ENCODE measurements at places on chromosomes 13 and 19.
A peak's percentile ranks its signal among the peaks of the same experiment; 100 is the strongest.

DNA sequence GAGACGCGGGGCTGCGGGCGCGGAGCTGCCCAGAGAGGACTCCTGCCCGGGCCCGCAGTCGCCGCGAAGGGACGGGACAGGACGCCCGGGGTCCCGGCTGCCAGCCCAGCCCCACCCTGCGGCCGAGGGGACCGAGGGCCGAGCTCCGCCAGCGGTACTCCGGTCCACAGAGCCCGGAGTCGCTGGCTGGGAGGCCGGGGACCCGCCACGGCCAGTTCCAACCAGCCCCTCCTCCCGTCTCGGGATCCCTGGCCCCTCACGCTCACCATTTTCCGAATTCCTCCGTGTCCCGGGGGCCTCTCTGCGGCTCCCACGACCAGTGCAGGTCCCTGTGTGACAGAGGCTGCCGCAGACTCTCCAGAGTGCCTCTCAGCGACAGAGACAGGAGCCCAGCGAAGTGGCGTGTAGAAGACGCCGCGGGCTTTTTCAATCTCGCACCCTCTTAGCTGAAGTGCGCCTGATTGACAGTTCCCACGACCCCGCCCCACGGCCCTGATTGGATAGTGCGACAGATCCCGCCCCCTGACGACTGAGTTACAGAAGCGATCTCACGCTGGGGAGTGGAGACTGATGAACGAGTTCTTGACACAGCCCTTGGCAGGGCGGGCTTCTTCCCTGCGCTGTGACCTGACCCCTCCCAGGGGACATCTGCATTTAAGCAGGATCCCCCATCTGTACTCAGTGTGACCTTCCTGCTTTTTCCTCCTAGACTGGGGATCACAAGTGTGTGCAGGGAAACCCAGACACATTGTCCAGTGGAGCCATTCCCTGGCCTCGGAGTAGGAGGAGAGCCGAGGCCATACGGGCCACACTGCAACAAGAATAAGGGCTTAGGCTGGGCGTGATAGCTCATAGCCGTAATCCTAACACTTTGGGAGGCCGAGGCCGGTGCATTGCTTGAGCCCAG, 44.0 kb downstream of the ZNF823 start:
- peak; percentile 92 for DNase-seq

DNA sequence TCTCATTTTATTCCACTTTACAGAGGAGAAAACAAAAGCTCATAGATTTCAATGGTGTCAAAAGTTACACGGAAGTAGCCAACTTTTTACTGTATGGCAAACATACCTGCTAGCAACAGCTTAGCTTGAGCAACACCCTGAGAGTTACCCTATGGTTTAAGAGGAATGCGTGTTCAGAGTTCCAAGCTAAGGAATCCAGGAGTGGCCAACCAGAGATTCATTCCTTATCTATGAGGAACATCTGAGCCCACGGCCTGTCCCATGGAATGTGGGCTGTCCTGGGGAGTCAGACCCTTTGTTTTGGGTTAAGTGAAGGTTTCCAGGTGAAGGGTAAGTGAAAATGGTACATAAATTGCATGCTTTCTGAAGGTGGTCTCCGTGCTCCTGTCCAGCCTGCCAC, 67.5 kb downstream of the STARD13 start:
- DNase-seq = no peak

- peak; percentile 31 for DNase-seq
Observed at GRCh38 chr19:39411081-39411831, 1.2 kb upstream of the PLEKHG2 start.

DNA sequence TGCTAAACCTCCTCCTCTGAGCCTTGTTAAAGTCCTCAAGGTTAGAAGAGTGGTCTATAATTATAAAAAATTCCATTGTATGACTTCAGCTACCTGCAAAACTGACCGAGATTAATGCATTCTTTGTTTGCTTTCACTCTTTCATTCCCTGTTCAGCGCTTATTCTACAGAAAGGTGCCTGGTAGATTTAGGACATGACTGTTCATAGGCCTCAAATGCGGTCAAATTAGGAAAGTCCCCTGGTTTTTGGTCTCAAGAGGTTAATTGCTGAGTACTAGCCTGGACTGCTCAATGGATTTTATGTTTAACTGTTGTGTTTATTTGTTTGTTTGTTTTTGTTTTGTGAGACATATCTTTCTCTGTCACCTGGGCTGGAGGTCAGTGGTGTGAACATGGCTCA, 35.4 kb downstream of the KL start:
- no peak for DNase-seq

GRCh38 chr13:110017379-110017778, 231.0 kb upstream of the IRS2 start:
- no peak for DNase-seq

GRCh38 chr13:41053384-41053826, 7.9 kb upstream of the WBP4 start:
- DNase-seq = peak; percentile 70

DNA sequence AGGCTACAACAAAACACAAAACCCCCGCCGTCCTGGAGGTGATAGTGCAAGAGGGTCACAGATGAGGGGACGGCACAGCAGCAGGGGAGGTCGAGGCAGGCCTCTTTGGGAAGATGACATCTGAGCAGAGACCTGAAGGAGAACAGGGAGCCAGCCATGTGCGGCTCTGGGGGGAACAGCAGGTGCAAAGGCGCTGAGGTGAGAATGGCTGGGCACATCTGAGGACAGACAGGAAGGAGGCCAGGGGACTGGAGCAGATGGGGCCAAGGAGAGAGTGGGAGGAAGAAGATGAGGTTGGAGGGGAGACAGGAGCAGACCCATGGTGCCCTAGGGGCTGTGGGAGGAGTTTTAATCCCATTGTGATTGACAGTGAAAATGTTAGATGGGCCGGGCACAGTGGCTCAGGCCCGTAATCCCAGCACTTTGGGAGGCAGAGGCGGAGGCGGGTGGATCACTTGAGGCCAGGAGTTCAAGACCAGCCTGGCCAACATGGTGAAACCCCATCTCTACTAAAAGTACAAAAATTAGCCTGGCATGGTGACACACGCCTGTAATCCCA, 1.8 kb upstream of the CKM start:
- no peak for DNase-seq

- DNase-seq = no peak
Observed at GRCh38 chr19:2259336-2259735, 3.1 kb upstream of the JSRP1 start.
